ENCODE measurements at places on chromosomes 12 and 14.

DNA sequence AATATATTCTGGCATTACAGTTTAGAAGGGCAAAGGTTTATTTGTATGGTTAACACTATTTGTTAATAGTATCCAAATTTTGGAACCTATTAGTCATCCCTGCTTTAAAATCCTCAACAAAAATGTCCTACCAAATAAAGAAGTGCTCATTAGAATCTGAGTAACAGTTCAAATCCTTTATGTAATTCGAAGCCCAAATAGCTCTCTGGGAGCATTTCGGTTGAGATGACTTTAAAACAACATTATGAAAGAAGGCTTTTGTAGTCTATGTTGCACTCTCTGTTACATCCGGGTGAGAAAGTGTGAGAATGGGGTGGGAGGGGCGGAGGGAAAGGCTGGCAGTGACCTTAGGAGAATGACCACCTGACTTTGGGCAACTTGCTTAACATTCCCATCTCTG, 59.7 kb downstream of the SLC38A1 start:
- DNase-seq = peak; percentile 33

DNA sequence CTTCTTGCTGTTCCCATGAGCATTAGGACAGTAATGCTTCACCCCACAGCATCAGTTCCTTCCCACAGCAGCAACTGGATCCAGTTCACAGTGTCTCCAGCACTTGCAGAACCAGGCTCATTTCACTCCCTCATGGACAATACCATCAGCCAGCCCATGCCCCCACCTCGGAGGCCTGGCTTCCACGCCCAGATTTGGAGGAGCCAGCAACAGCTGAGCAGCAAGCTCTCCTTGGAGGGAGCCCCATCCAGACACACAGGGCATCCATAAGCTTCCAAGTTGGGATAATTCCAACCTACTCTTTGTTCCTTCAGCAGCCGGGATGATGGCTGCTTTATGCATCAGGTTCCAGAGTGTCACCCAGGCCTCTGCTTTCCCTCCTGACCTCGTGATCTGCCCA, 250.0 kb downstream of the GLT1D1 start:
- no peak for DNase-seq

- no peak for DNase-seq
These were observed at the start of gene CLEC9A for GRCh38 chr12:10030446-10030845. Gene CLEC9A (plus strand): TSS chr12:10030682. CDS start chr12:10052688, 22,006 bp downstream.

GRCh38 chr14:69004731-69005431, 25.8 kb upstream of the ACTN1 start:
- no peak for DNase-seq

DNA sequence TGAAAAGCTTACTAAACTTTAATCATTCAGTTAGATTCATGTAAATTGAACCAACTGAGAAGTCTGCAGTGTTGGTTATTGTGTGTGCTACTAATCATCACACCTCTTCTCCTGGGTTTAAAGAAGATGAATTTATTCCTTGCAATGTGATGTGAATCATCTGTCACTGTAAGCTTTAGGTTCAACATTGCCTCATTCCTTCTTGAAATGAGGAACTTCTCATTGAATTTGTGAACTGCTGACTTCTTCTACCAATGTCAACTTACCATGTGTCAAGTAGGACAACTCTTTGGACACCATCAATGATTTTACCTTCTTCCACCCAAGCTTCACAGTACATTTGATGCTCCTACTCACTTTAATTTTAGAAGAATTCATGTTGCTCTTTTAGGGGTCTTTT, 17.4 kb upstream of the PRB2 start:
- no peak for DNase-seq

DNA sequence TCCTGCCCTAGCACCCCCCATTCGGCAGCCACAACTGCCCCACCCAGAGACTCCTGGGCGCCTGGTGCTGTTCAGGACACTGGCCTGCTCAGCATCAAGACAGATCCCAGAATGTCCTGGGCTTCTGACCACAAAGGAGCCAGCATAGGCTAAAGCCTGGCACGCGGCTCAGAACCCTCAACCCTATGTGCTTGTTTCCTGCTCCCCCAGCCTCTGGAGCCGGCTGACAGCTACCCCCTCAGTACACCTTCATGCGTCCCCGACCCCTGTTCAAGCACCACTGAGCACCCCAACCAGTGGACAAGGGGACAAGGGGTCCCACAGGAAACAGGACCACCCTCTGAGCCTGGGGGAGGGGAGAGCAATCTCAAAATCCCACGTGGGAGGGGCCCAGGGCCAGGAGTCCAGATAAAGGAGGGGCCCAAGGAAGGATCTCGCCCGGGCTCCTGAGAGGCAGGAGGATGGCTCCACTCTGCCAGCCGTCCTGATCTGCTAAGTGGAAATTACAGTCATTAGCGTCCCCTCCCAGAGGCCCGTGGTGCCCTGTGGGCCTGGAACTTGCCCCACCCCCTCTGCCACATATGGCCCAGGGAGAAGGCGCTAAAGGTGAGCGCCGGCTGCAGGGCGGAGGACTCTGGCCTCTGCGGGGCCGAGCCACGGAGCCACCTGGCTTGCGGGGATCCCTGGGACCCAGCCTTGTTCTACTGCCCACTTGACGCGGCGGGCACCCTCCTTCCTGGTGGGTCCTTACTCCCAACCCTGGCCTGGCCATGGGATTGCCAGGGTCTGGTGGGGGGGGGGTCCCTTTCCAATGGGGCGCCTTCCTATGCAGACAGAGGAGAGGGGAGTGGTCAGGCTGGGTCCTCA, 27.2 kb upstream of the GPR132 start:
- DNase-seq = no peak

- DNase-seq = peak; percentile 53
These were observed at the start of gene CAPS2 for GRCh38 chr12:75329918-75330826. Gene CAPS2 (minus strand): TSS chr12:75330324. CDS start chr12:75326498, 3,826 bp downstream.

DNA sequence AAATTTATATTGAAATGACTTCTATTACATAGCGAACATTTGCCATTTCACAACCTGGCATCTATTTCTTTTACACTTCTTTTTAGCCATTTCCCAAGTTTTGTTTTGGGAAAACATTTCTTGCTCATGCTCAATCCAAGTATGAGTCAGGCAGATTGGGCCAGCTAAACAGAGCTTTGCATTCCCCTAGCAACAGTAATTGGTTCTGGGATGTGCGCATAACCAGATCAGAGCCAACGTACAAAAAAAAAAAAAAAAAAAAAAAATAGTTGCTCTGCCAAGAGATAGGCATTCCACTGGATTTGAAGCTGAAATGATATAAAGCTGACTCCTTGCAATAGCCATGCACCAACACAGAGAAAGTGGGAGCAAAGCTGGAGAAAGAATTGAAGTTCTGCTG, 37.5 kb downstream of the PLCZ1 start:
- DNase-seq = no peak

DNA sequence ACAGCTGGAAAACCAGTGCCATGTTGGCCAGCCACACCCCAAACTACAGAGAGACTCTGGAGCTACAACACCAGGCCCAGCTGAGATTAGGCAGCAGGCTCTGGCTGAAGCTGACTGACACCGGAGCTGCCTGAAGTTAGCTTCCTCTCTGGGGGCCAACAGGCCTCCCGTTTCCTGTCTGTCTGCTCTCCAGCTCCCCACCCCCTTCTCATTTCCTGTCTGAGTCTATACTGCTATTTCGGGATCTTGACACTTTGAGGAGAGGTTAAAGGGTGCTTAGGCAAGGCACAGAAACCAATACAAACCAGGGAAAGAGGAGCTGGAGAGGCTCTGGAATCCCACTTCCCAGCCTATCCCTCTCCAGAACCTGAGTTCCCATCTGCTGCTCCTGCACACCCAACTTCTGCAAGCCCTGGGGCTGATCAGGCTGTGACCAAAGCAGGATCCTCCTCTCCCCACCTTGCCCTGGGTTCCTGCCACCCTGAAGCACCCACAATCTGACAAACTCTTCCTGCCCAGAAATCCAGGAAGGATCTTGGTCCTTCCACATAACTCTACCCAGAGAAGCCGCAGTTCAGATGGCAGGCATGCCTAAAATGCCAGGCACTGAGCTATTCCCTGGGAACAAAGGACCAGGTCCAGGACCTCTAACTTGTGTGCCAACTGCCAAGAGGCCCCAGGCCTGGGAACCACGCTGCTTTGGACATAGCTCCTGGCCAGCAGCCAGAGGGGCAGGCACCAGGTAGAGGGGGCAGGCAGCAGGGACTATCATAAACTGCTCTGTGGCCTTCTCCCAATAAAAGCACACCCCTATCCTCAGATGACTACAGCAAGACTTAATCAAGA, 39.9 kb downstream of the PRPF40B start:
- DNase-seq = no peak

GRCh38 chr12:92065018-92065499, 80.6 kb downstream of the BTG1 start:
- no peak for DNase-seq

DNA sequence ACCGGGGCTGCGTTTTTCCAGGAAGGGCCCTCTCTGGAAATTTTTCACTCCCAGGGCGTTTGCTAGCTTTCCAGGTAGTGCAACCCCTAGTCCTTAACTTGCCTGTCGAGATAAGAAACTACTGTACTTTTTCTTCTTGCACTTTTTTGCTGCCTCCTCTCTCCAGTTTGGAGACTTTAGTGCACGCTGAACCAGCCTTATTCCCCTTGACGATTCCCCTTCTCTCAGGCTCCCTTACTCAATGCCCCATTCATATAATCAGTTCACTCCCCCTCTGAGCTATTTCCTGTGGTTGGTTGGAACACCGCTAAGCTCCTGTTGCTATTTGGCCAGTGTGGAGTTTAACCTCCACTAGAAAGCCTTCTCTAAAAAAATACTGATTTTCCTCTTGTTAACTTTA, 682 bp downstream of the CREBL2 start:
- peak; percentile 25 for DNase-seq

DNA sequence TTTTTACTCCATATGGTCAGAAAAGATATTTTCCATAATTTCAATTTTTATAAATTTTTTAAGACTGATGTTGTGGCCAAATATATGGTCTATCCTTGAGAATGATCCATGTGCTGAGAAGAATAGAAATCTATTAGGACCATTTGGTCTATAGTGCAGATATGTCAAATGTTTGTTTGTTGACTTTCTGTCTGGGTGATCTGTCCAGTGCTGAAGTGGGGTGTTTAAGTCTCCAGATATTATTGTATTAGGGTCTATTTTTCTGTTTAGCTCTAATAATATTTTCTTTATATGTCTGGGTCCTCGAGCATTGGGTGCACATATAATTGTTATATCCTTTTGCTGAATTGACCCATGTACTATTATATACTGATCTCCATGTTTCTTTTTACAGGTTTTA, 308.9 kb upstream of the LMO3 start:
- no peak for DNase-seq

DNA sequence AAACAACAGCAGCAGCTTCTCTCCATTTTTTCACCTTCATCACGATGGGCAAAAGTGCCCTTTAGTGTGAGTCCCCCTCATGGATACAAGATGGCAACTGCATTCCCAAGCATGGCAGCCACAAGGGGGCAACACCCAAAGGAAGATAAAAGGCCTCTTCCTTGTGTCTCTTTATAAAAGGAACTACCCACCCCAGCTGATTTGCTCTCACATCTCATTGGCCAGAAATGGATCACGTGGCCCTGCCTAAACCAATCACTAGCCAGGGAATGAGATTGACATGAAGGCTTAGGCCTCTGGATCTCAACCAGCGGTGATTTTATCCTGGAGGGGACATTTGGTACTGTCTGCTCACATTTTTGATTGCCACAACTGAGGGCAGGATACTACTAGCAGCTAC, 21.9 kb upstream of the IFT81 start:
- no peak for DNase-seq

- peak; percentile 100 for DNase-seq
These were observed 310.0 kb upstream of the DDHD1 start for GRCh38 chr14:53462931-53463778.

- no peak for DNase-seq
These were observed 1.7 kb downstream of the SUPT16H start for GRCh38 chr14:21382095-21382494.

DNA sequence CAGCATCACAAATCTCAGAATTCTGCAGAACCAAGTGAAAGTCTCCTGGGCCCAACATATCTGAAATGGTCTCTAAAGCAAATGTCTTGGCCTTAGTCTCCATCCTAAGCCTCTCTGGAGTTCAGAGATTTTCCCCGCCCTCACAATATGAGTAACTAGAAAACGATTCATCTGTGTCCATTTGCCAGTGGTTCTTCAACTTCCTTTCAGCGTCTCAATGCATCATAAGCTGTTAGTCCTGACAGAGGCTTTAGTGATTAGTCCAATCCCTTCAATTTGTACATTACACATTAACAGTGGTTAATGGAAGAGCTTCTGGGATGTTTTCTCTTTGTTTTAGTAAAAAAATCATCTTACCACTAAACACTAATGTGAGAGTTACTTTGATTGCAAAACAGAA, 17.4 kb downstream of the NPC2 start:
- DNase-seq = no peak

- no peak for DNase-seq
These were observed 11.3 kb downstream of the ESPL1 start for GRCh38 chr12:53279283-53279869.

DNA sequence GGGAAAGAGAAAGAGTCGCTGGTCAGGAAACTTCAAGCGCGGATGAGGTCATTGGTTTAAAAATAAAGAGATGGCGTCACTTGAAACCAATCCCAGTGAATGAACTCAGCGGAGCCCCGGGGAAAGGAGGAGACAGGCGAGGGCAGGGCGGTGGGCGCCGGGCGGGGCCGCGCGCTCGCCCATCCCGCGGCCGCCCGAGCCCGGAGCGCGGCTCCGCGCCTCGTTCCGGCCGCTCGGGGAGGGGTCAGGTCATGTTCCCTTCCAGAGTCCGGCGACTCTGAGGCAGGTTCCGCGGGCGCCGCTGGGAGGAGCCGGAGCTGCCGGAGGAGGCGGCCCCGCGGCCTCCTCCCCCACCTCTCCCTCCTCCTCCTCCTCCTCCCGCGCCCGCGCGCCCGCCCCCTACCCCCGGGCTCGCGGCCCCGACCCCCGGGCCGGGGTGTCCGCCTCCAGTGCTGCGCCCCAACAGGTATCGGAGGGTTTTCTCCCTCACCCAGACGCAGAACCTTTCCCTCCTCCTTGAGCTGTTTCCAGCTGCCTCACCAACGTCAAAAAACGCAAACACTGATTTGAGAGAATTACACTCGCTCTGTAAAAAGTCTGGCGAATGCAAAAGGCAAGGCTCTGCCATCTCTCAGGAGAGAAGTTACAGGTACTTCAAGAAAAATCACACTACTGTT, at the start of gene DUSP16:
TSS of gene DUSP16 (minus strand) at position 279 of the 677 bp plus-strand sequence. CDS start 41,765 bp downstream, outside the sequence.
- peak; percentile 75 for DNase-seq

GRCh38 chr12:120065472-120065871, 51.1 kb downstream of the RAB35 start:
- DNase-seq = no peak

- DNase-seq = no peak
These were observed 1019.8 kb downstream of the GALC start for GRCh38 chr14:86973177-86973576.

DNA sequence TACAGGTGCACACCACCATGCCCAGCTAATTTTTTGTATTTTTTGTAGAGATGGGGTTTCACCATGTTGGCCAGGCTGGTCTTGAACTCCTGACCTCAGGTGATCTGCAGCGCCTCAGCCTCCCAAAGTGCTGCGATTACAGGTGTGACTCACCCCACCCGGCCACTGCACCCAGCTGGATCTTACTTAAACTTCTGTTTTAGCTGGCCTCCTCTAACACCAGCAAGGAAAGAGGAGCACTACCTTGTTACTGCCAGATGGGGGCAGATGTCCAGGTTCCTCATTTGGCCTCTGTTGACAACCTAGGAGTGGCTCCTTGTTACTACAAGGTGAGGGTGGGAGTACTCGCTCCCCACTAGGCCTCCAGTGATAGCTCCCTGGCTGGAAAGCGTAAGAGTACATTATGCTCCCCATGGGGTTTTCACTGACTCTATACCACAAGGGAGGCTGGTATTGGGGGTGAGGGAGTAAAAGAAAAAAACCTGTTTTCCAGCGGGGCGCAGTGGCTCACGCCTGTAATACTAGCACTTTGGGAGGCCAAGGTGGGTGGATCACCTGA, 13.2 kb upstream of the ARF6 start:
- peak; percentile 34 for DNase-seq

- DNase-seq = no peak
These were observed 1.4 kb upstream of the SLC8A3 start for GRCh38 chr14:70190156-70190555.

Measured in DMS79 (cell line).